Suppressor macrophage treated with lipopolysaccharide for 1 hour (primary cell): ENCODE measurements at places on chromosomes 1 and 21.

DNA sequence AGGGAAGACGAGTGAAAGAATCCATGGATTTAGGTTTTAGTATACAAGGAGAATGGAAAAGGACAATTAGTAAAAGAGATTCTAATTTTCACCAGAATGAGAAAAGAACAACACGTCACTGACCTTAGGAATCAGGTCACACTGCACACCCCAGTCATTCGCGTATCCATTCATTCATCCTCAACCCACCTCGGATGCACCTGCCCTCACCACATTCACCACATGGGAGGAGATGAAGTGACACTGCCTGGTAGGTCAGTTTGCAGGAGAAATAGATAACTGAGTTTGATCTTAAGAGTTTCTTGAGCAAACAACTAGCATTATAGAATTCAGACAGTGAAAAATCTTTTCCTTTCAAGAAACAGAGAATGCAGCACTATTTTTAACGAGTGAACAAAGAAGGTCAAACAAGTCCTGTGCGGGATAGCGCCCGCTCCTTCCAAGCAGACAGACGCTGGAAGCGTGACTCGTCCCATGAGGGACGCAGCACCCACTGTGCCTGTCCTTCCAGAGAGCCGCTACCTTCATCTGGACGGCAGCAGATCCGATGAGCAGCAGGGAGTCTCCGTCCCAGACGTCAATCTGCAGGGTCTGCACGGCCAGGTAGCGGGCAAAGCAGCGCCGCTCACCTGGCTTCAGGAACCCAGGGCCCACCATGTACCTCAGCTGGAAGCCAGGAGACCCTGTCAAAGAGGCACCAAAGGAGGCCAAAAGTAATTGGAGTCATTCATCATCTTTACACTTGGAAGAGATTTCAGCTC is 101.7 kb downstream of the NPHP4 start:
- DNase-seq, result no peak

DNA sequence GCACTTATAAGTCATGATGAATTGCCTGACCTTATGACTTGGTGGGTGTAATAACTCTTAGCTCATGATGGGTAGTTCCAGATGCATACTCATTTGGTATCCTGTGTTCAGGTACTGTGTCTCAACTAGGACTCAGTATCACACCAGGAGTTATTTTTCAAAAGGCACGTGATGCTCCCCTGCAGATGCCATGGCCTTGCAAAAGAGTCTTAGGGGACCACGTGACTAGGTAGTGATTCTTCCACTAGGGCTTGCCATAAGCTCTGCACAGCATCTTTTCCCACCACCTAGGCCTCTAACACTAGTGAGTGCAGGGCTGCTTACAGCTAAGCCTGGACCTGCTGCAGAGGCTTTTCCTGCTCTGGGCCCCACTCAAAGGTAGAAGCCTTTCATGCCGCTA is 3.9 kb upstream of the FCAMR start:
- DNase-seq, result no peak

- DNase-seq, result no peak
Observed at GRCh38 chr1:181514298-181515290, 31.3 kb downstream of the CACNA1E start.

GRCh38 chr1:245578771-245579170 is 424.0 kb downstream of the KIF26B start:
- no peak for DNase-seq

DNA sequence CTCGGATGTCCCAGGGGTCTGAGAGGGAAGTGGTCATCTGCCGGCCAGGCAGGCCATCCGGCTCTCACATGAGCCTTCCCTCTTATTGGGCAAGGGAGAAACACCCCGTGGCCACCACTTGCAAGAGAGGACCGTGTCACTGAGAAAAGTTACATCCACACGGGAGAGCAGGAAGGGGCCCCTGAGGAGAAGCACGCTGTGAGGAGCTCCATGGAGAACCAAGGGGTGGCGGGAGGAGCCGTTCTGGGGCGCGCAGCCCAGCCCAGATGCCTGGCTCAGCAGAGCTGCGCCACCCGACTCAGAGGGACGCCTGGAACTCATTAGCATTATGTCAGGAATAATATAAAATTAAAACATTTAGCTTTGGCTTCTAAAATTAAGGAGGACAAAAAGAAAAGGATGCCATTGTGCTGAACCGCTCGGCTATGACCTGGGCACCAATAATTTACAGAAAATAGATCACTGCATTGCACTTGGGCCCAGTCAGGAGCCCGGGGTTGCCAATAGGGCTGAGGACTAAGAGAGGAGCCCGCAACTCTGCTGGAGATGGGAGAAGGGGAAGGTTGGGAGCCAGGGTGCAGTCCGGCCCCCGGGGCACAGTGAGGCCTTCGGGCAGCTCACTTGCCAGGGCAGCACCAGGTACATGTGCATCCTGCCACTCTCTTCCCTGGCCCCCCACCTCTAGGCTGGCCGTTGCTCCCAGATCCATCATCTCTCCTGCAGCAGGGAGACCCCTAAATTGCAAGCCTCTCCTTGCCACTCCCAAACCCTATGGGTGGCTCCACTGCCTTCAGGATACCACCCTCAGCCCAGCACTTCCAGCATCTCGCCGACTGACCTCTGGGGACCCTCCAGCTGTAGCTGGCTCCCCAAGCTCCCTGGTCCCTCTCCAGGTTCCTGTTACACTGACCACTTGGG is 84.8 kb downstream of the DMRTB1 start:
- DNase-seq, result no peak

DNA sequence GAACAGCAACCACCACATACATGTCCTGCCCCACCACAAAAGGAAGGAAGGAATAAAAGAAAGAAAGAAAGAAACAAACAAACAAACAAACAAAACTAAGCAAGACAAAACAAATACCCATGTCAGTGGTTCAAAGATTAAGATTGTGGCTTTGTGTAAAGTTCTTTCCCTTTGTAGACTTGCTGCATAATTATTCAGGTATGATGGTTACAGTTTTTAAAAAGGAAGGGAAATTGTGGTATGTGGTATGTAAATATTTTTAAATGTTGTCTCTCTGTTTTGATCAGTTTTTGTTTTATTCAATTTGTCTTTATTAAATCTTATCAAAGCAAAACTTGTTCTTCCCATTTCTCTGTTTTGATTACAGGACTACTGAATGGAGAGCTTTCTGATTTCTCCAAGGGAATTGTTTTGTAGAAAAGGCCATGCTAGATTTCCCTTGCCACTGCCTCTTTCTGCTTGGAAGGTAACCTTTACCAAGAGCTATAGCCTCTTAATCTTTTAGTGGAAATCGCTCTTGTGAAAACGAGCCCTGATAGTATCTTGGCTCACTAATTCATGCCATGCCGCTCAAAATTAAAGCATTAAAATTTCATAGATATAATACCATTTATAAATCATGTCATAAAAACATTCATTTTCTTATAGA is 290.3 kb upstream of the ST6GALNAC5 start:
- no peak for DNase-seq

DNA sequence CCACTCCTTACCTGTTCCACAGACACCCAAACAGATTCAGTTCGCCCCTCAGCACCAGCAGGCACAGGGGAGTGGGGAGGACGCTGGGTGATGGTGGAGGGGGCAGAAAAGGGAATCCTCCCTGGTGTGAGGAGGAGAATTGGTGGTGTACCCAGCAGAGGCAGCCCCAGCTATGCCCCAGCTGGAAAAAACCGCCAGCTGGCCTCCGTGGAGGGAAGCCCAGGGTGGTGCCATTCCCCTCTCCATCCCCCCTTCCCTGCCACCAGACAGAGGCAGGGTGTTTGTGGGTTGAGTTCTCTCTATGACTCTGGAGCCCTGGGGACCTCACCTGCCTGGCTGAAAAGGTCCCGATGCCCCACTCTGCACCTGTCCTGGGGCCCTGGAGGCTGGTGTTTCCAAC is 27.9 kb downstream of the OPTC start:
- DNase-seq, result no peak

GRCh38 chr1:2501041-2501819 is 25.1 kb downstream of the PLCH2 start:
- DNase-seq, result no peak

DNA sequence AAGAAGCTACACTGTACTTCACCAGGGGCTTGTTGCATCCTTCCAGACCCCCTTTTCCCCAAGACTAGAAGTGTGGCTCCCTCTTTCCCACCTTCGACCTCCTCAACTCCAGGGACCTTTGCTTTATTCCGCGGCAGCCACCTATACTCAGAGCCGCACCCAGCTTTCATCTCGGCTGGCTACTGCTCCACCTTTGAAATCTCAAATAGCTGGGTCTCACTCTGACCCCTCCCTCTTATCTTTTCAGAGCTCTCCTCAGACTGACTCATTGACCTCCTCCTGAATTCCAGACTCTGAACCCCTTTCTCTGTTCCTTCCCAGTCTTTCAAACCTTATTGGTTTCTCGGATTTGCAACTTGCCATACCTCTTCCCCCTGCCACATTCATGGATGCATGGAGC is 144.7 kb upstream of the JUN start:
- no peak for DNase-seq

DNA sequence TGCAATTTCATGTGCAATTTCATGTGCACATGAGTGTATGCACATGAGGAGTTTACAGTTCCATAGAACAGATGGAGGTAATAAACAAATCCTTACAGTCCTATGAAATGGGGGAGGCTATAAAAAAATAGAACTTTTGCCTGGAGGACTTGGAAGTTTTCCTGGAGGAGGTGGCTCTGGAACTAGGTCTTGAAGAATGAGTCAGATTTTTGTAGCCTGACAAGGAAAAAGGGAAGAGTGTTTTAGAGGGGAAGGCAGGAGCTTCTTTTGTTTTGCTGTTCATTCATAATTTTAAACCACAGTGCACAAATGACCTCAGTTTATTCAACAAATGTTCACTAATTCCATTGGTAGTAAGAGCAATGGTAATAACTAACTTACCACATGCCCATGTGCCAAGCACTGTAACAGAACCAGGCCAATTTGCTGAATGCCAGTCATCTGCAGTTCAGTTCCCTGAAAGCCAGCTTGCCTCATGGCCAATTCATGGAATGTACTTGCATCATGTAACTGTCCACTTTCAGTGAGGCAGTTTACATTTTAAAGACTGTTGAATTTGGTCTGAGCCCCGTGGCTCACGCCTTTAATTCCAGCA is 2.7 kb downstream of the DIO1 start:
- DNase-seq, result peak; percentile 68

DNA sequence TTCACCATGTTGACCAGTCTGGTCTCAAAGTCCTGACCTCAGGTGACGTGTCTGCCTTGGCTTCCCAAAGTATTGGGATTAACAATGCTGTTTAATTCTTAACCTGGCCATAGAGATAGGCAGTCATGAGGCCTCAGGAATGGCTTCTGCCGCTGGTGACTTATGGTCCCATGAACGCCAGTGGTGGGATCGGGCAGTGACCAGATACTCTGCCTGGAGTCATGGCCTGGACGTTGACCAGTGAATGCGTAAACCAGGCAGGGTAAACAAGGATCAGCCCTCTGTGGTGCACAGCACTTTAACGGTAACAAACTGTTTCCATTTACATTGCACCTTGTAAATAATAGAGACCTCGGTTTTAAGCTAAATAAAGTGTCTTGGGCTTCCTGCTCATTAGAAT is 23.0 kb downstream of the MTARC1 start:
- no peak for DNase-seq

DNA sequence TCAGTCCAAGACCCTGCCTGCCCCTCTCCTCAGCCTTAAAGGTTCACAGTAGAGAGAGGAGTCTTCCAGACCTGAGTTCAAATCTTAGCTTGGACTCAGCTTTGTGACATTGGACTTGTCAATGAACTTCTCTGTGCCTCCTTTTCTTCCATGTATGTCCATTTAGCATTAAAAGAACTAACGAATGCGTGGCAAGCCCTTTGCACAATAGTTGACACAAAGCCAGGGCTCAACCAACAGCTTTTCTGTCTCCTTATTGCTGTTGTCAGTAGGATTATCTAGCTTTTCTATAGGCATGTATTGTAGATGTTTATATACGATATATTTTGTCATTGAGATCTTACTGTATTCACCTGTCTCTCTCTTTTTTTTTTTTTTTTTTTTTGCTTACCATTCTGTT is 450.8 kb downstream of the PTPRU start:
- no peak for DNase-seq

GRCh38 chr1:1759456-1760344 is 18.6 kb downstream of the NADK start:
- no peak for DNase-seq

DNA sequence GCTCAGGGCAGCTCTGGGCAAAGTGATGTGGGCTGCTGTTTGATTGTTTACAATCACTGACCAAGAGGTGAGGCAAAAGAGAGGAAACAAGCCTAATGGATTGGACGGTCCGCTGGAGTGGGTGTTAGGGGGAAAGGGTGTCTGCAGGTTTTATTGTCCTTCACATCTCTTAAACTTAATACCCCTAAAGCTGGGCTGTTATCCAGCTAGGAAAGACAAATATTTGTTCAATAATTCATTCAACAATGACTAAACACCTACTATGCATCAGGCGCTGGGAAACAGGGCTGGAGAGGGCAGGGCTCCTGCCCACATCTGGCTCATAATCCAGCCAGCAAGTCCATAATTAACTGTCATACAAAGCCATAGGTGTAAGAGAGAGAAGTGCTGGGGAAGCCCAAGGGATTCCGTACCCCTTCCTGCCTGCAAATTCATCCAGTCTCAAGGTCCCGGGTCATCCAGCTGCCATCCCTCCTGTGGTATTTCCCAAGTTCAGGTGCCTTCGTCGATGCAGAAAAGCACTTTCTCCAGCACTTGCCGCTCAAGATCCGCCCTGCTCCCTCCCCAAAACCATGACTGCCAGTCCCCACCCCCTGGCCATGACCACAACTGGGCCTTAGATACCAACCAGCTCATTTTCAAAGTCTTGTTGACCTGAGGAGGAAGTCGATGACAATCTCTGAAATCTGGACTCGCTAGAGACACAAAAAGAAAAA is 10.7 kb downstream of the TMEM63A start:
- no peak for DNase-seq

GRCh38 chr1:21262293-21263051 is 27.8 kb downstream of the ECE1 start:
- DNase-seq, result peak; percentile 31

DNA sequence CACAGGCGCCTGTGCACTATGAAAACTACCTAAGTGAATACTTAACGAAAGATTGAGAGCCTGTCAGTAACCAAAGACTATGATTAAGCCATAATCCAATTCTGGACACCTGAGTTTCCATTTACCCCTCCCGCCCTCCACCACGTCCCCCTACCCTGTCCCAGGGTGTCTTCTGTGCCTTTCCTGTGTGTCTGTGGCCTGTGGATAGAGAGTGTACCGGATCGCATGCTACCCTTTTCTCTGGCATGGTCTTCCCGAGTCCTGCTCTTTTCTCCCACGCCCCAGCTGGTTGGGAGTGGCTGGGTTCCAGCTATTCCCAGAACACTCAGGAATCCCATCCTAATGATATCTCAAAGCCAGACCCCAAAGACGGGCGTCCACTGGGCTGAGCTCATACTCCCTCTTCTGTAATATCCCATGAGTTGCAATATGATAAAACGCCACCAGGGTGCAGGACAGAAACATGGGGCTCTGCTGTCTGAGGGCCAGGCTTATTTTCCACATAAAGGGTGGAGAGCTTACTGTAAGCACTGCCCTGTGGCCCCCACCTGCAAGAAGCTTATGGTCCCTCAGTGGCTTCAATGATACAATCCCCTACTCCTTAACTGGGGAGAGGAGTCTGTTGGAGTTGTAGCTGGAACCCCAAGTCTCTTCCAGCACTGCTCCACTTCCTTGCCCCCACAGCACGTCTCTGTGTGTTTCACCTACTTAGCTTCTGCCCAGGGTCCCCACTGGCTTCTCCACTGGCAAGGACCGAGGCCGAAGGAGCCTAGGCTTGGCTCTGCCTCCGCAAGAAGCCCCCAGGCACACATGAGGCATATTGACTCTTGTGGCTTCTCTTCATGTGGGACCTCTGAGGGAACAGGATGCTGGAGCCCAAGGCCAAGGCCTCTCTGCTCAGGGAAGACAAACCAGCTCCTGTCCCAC is 17.6 kb upstream of the ALX3 start:
- peak; percentile 79 for DNase-seq
